WERI-Rb-1 (cell line): ENCODE measurements at places on chromosomes 3 and 15.

GRCh38 chr3:178304758-178305467 lies 231.3 kb upstream of the KCNMB2 start:
- no peak for DNase-seq

- DNase-seq, result no peak
These were observed 457.4 kb upstream of the NECTIN3 start for GRCh38 chr3:110614186-110614585.

DNA sequence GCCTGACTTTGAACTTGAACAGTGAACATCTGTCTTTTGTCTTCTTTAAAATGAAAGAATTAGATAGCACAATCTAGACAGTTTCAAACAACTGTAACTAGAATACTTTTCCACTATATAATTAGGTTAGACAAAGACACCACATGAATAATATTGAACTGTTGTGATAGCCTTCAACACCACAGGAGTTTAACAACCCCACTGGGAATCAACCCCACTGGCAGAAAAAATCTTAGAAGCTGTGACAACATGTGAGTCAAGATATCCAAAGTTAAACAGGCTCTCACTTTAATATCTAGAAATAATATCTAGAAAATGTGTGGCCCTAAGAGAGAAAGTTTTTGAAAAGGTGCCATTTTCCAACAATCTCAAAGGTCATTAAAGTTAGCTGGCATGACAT lies 64.4 kb upstream of the PRICKLE2 start:
- no peak for DNase-seq

DNA sequence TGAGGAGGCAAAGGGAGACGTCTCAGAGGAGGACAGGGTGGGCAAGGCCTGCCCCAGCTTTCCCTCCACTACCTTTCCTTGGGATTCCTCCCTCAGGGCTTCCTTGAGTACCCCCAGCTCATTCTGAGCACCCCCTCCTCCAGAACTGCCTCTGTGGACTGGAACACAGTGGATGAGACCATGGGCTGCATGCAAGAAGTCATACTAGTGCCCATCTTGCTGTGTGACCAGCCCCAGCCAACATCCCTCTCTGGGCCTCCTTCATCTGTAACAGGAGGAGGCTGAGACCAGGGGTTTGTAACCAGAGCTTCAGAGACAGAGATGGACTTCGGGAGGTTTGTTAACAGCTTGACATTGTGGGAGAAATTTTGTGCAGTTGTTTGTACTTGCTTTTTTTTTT lies 25.6 kb downstream of the FEM1B start:
- no peak for DNase-seq

GRCh38 chr3:185959609-185960521 lies 22.1 kb upstream of the TRA2B start:
- no peak for DNase-seq

GRCh38 chr3:17111586-17111985 lies 226.8 kb downstream of the PLCL2 start:
- no peak for DNase-seq

GRCh38 chr3:9682096-9682495 lies 21.5 kb upstream of the CPNE9 start:
- no peak for DNase-seq

- DNase-seq, result no peak
These were observed 40.2 kb upstream of the DLG1 start for GRCh38 chr3:197338586-197338985.

DNA sequence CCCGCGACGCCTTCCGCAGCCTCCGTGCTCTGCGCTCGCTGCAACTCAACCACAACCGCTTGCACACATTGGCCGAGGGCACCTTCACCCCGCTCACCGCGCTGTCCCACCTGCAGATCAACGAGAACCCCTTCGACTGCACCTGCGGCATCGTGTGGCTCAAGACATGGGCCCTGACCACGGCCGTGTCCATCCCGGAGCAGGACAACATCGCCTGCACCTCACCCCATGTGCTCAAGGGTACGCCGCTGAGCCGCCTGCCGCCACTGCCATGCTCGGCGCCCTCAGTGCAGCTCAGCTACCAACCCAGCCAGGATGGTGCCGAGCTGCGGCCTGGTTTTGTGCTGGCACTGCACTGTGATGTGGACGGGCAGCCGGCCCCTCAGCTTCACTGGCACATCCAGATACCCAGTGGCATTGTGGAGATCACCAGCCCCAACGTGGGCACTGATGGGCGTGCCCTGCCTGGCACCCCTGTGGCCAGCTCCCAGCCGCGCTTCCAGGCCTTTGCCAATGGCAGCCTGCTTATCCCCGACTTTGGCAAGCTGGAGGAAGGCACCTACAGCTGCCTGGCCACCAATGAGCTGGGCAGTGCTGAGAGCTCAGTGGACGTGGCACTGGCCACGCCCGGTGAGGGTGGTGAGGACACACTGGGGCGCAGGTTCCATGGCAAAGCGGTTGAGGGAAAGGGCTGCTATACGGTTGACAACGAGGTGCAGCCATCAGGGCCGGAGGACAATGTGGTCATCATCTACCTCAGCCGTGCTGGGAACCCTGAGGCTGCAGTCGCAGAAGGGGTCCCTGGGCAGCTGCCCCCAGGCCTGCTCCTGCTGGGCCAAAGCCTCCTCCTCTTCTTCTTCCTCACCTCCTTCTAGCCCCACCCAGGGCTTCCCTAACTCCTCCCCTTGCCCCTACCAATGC lies 2.0 kb downstream of the ISLR start:
- DNase-seq, result no peak

DNA sequence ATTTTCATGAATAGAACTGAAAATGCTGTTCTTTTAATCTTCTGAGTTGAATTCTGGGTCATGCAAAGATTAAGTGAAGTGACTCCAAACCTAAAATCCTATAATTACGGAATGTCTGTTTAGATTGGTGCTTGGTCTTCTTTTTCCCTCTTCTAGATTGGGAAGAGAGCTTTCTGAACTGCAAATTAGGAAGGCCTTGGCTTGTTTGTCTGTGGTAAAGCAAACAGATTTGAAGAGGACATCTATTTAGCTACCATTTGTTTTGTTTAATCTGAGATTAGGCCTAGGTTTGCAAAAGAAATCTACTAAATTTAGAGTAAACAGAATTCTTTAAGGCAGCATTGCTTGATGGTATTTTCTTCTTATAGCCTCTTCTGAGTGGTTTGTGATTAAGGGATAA lies 23.5 kb downstream of the PAQR9 start:
- no peak for DNase-seq

DNA sequence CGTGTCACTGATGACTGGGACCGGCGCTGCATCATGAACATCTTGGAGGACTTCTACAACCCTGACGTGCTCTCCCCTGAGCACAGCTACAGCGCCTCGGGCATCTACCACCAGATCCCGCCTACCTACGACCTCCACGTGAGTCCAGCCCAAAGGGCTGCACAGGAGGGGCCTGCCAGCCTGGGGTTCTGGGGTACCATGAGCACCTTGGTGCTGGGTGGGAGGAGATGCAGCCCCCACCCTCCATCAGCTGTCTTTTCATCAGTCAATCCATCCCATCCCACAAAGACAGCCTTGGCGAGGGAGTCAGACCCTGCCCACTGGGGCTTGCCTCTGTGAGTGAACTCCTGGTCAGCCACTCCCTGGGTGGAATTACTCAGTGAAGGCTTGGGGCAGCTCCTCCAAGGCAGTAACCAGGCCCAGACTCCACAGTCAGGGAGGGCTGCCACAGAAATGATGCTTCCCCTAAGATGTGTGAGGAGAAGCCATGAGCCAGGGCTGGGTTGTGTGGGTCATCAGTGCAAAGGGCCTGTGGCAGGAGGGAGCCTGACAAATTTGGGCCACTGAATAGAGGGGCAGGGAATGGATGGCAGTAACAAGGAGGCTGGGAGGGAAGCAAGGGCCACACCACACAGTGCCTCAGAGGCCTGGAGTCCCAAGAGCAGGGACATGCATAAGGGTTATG lies 47.9 kb downstream of the SEMA3G start:
- DNase-seq, result no peak

DNA sequence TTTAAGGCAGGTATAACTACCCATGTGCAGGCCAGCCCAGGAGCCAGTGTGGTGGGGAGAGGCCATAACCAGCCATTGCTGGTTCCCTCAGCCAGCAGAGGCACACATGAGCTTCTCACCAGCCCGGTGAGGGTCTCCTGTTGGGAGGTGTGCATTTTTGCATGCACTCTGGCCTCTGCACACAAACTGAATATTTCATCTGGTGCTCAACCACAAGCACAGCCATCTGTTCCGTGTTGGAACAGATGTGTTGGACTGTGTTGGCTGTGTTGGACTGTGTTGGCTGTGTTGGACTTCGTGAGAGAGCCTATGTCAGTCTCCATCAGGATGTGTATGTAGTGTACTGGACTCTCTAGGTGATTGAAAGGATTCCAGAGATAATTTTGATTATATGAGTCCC lies 67.2 kb downstream of the RPL39L start:
- DNase-seq, result no peak

DNA sequence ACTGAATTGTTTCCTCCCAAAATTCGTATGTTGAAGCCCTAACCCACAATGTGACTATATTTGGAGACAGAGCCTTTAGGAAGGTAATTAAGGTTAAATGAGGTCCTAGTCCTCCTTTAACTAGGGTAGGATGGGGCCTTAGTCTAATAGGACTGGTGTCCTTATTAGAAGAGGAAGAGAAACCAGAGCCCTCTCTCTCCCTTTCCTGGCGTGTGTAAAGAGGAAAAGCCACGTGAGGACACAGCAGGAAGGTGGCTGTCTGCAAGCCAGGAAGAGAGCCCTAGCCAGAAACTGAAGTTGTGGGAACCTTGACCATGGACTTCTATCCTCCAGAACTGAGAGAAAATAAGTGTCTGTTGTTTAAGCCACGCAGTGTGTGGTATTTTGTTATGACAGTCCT lies 94.3 kb downstream of the OXNAD1 start:
- no peak for DNase-seq

DNA sequence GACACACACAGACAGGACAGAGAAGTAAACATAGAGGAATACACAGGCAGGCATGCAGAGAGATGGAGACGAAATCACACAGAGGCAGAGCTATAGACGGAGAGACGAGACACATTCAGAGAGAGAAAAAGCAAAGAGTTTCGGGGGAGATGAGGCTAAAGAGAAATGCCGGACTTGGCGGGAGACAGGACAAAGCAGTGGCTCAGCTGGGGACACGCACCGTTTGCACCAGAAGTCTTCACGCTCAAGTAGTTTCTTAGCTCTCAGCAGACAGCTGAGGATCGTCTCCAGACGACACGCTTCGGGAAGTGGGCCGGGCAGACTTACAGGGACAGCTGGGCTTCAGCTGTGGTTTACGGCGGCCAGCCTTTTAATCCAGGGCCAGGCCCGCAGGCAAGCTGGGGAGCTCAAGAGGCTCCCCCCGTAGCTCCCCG lies 56.2 kb upstream of the DLG1 start:
- DNase-seq, result peak; percentile 87

DNA sequence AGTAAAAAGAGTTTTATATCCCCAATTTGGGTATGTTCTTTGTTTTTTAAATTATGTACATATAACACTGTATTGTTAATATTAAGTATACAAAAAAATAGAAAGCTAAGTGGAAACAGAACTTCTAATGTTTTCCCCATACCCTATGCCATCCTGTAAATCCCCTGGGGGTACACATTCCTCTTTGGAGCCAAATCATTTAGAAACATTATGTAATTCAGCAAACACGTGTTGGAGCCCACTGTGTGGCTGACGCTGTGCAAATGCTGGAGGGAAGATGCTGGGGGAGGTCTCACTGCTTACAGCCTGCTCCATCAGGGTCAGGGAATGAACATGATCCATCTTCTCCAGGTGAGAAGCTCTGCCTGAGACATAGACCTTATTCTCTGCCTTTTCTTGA lies 52.8 kb downstream of the CRTC3 start:
- DNase-seq, result no peak

GRCh38 chr3:17339132-17339575 lies 403.3 kb downstream of the TBC1D5 start:
- DNase-seq, result no peak

DNA sequence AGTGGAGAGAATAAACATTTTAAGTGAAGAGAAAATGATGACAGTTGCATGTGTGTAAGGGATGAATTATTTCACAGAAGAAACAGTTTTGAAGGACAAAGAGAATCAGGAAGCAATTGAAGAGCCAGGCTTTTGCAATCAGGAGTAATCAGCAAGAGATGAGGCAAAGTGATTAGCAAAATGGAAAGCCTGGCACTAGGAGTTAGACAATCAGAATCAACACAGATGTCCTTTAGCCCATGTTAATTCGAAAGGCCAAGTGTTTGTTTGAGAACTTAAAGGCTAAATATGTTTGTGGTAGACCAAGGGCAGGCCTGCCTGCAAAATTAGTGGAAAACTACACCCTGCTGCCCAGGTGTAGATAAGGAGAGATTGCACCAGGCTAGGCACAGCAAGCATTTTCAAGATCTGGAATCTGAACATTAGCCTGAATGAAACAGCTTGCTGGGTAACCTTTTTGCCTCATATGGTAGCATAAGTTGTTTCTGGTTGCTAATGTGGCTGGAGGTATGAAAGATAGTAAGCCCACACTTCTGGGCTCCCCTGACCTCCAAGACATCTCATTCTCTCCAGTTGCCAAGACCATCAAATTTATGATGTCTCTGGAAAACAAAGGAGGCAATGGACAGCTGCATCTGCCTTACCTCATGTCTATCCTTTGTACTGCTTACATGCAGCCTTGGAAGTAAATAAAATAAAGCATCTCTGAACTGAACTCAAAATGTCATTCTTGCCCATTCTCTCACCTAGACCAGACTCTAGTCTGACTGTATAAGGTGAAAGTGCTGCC lies 22.0 kb upstream of the LEKR1 start:
- DNase-seq, result no peak

- no peak for DNase-seq
These were observed 460.8 kb downstream of the MAGI1 start for GRCh38 chr3:65577843-65578430.

DNA sequence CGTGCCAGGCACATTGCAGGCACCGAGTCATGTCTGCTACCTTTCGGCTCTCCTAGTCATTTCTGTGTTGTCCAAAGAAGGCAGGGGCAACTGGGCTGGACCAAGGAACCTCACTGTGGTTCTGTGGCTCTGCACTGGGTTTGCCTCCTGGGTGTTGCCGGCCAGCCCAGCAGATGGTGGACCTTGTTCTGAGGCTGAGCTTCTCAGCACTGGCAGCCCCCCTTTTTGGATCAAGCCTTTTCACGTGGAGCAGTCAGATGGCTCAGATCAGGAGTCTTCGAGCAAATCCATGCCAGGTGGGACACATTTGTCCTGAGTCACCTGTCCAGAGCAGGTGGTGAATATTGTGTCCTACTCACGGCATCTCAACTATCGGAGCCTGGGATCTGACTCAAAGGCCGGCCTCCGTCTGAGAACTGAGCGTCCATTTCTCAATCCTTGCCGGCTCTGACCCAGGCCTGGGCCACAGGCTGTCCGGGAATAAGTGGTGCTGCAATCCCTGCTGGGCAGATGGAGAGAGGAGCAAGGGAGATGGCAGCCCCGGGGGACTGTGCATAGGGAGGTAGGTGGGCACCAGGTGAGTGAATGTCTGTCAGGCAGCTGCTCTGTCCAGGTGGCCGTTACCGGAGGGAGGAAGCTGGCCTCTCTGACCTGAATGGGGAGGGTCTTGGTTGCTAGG lies at the start of gene IL16:
Gene IL16 (plus strand): TSS at position 304 of the 679 bp plus-strand sequence. CDS start 28,521 bp downstream, outside the sequence.
- peak; percentile 8 for DNase-seq

- DNase-seq, result no peak
These were observed 95.6 kb upstream of the TPM1 start for GRCh38 chr15:62946940-62947339.
